Muscle of leg (tissue), 16 donors: ENCODE measurements at places on chromosomes 13 and 19. TPM values are rescaled to one million over a fixed set of nuclear protein-coding genes. Genes with fewer than 3 reads are reported as not detected.
A peak's percentile ranks its signal among the peaks of the same experiment; 100 is the strongest.

- DNase-seq = no peak
These were observed 7.1 kb upstream of the GPR18 start for GRCh38 chr13:99265162-99265800.

DNA sequence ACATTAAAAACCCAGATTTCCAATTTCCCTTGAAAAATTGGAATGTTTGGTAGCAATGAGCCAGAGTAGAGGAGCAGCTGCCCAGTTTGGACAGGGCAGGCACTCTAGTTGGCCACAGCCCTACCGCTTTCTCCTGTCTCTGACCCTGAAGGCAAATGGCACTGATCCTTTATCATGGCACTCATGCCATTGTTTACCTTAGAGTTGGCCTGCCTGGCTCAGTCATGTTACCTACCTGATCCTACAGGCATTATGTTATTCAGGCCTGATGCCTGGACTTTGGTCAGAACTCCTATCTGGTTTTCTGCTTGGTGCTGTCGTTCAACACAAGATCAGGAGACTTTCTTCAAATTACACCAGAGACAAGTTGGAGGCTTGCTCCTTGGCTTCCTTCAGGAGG lies 24.9 kb upstream of the TDRD3 start:
- no peak for DNase-seq

- DNase-seq = no peak
These were observed 460.5 kb downstream of the COG6 start for GRCh38 chr13:40116008-40116407.

- peak; percentile 35 for DNase-seq
These were observed 75.6 kb downstream of the C13orf42 start for GRCh38 chr13:51035469-51035868.

GRCh38 chr13:27666951-27667350 lies 45.3 kb downstream of the POLR1D start:
- DNase-seq = no peak

GRCh38 chr13:98407575-98407974 lies 169.3 kb downstream of the STK24 start:
- DNase-seq = no peak

GRCh38 chr19:28634019-28634328 lies 579.0 kb downstream of the UQCRFS1 start:
- DNase-seq = no peak

DNA sequence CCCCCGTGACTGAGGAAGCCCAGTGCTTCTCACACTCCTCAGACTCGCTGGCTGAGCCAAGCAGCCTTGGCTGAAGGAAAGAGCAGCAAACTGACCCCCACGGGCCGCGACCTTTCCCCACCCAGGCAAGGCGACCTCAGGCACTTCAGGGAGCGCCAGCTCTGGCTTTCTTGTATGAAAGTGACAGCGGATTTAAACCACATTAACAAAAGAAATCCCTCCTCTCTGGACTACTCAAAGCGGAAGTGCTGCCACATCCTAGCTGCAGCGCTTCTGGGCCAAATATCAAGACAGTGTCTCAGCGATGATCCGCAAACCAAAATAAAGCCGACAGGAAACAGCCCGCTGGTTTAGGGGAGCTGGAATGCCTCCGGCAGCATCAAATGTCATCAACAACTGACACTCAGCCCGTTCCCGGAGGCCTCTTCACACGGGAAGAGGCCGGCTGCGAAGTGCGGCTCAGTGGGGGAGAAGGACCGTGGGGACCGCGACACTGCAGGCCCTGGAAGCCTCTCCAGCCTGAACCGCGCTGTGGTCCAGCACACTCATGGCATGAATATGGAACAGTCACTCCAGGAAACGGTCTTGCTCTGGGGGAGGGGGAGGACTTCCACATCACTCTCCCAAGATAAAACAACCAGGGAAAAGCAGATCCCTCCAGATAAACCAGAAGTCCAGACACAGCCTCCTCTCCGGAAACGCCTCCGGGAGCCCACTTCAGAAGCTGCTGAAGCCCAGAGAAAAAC lies 1.4 kb downstream of the RASA3 start:
- DNase-seq = peak; percentile 84

- no peak for DNase-seq
These were observed 9.4 kb upstream of the SBK3 start for GRCh38 chr19:55554741-55555152.

GRCh38 chr19:11375143-11375948 lies 880 bp downstream of the SWSAP1 start:
- DNase-seq = no peak

- peak; percentile 80 for DNase-seq
These were observed 2.8 kb downstream of the RNF113B start for GRCh38 chr13:98174307-98174706.

GRCh38 chr19:35843676-35844481 lies 8.4 kb downstream of the NPHS1 start:
- DNase-seq = no peak

DNA sequence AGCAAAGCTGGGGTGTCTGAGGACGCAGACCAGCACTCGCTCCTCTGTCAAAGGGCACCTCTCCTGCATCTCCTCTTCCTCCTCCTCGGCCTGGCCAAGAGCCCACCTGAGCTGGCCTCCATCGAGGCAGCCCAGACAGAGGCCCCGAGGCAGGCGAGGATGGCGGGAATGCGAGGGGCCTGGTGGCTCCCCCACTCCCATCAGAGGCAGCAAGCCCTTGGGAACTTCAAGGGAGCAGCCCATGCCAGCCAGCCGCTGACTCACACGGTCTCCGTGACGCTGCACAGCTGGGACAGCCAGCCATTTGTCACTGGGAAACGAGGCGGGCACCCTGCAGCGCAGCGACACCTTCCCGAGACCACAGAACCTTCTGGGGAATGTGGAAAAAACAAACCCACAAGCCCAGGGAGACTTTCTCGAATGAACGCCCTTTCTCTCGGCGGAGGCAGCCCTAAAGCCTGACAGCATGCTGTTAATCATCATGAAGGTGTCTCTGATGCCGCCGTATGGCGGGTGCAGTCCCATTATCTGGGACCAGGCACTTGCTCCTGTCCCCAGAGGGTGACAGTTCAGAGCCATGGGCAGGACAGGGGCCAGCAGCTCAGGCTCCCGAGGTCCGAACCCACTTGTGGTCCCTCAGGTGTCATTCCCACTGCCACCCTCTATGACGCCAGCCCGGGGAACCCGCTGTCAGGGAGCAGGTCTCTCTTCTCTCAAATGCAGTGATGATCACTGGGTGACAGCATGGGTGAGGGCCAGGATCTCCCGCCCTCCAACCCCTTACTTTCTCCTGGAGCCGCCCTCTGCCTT lies 53.0 kb downstream of the PEPD start:
- DNase-seq = no peak

DNA sequence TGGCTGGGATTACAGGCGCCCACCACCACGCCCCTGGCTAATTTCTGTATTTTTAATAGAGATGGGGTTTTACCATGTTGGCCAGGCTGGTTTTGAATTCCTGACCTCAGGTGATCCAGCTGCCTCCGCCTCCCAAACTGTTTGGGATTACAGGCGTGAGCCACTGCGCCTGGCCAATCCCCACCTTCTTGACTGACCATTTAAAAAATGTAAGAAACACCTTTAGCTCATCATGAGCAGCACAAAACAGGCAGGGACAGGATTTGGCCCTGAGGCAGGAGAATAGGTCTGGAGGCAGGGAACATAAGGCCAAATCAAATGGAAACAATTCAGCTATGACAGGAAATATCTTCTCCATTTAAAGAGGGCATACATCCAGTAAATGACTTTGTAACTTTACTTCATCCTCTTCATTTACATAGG lies 1.4 kb upstream of the MPV17L2 start:
- DNase-seq = no peak

DNA sequence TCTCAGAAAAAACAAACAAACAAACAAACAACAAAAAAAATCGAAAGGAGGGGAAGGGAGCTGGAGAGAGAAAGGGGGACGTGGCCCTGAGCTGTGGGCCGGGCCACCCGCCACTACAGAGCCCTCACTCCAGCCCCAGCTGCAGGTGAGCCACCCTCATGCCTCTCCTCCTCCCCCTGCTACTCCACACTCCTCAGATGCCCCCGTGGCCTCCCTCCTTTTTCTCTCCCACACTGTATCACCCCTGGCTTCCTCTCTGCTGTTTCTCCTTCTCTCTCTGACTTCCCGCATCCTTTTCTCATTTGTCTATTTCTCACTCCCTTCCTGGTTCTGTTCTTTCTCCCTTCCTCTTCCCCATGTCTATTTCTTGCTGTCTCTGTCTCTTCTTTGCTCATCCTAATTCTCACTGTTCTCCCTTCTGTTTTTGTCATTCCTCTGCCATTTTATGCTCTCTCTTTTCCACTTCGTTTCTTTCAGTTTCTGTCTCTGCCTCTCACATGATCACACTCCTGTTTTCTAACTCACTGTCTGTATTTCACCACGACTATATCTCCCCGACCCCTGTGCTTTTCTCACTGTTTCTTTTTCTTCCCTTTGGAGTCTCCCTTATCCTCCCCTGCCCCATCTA lies 2.7 kb downstream of the KLK2 start:
- DNase-seq = no peak

DNA sequence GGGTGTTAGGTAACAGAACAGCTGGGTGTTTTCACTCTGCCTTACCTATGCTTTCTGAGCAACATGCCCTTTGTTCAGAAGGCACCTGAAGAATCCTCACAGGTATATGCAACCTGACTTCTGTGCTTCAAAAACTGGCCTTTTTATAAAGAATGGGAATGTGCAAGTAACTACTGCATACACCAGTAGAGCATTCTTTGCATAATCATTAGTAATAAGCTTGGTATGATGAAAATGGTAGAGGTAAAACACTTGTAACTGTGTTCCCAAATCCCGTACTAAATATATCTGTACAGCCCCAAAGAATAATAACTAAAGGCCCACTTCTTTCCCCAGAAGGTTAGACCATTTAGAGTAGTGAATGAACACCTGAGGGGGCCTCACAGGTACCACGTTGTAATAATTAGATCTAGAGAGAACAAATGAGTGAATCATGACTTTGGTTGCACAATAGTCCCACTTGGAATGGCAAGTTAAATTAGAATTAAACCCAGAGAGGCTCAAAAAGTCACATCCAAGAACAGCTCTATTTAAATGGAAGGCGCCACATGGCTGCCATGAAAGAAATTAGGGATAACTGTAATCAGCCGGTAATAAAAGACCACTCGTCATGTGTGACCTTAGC lies 413.9 kb downstream of the KLF12 start:
- DNase-seq = no peak

DNA sequence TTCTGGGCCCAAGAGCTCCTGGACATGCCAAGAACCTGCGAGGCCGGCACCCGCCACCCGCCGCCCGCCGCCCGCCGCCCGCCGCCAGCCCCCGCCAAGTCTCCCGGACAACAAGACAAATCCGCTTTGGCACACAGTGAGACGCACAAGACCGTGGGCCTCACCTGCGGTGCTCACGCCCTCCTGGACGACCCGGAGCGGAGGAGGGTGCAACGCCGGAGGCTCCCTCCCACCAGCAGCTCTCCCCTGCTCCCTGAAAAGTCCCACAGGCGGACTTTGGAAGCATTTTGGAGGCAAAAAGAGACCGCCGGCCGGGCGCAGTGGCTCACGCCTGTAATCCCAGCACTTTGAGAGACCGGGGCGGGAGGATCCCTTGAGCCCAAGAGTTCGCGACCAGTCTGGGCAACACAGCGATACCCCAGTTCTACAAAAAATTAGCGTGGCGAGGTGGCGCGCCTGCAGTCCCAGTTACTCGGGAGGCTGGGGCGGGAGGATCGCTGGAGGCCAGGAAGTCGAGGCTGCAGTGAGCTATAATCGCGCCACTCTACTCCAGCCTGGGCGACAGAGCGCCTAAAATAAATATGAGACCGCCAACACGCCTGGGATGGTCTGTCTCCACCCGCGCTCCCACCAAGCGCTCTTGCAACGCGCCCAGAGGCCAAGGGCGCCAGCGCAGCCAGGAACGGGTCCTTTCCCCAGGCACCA lies 783 bp downstream of the RHPN2 start:
- no peak for DNase-seq

DNA sequence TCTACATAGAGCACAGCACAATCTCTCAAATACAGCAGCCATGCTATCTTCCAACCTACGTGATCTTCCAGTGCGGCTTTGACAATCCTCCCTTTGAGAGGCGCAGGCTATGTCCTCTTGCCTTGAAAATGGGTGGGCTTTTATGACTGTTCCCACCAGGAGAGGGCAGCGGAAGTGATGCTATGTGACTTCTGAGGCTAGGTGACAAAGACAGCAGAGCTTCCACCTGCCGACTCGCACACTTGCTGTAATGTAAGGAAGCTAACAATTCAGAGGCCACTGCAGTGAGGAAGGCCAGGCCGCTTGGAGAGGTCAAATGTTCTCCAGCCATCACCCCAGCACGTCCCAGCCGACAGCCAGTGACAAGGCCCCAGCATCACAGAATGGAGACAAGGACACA lies 65.8 kb downstream of the MRPL57 start:
- DNase-seq = no peak

DNA sequence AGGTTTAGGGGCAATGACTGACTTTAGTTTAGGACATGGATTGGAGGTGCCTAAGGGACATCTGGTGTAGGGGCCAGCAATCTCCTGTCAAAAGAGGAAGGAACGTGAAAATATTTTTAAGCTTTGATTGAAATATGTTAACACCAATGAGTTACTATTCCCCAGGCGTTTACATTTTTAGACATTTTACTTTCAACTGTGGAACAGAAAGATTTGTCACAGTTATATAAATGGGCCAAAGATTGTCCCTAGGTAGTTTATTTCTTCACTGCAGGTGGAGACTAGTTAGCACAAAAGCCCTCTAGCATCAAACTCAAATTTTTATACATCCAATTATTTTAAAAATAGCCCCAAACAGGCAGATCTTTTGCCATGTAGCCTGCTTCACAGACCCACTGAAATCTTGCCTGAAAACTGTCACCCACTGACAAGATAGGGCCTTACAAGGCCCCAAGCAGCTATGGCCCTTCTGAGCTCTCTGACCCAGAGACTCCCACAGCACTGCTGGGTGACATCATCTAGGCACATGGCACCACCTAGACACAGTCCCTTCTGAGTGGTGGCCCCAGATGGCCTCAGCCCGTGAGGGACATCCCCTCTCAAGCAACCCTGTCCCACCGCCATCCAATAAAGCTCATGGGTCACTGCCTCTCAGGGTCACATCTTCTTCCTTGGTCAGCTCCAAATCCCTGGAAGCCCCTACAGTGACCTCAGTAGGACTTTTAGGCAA lies 64.8 kb upstream of the DOCK9 start:
- DNase-seq = no peak

- no peak for DNase-seq
These were observed 858 bp upstream of the PPP6R1 start for GRCh38 chr19:55259540-55260210.

GRCh38 chr13:87122551-87122950 lies 548.6 kb upstream of the SLITRK5 start:
- DNase-seq = no peak

GRCh38 chr19:47228168-47228936 lies 2.6 kb downstream of the BBC3 start:
- DNase-seq = no peak

LRRC4B gene
- total RNA-seq = 5.7 TPM

ANGPTL8 gene
- total RNA-seq = 0.44 TPM

CAMSAP3 gene
- total RNA-seq = 0.04 TPM

ZNF491 gene
- total RNA-seq = 4.8 TPM

SIAH3 gene
- total RNA-seq = 0.27 TPM

KCTD4 gene
- 0.04 TPM for total RNA-seq

MRPL34 gene
- total RNA-seq = 28.3 TPM

TMEM150B gene
- 0.53 TPM for total RNA-seq

ZNF112 gene
- total RNA-seq = 8.9 TPM

IL4I1 gene
- total RNA-seq = 0.53 TPM

DOCK6 gene
- 23.7 TPM for total RNA-seq

LCP1 gene
- total RNA-seq = 8.6 TPM
